Suppressor macrophage treated with lipopolysaccharide for 1 hour (primary cell): ENCODE measurements at places on chromosomes 7 and 10.

- peak; percentile 30 for DNase-seq
These were observed 2.7 kb downstream of the COG5 start for GRCh38 chr7:107560898-107561516.

DNA sequence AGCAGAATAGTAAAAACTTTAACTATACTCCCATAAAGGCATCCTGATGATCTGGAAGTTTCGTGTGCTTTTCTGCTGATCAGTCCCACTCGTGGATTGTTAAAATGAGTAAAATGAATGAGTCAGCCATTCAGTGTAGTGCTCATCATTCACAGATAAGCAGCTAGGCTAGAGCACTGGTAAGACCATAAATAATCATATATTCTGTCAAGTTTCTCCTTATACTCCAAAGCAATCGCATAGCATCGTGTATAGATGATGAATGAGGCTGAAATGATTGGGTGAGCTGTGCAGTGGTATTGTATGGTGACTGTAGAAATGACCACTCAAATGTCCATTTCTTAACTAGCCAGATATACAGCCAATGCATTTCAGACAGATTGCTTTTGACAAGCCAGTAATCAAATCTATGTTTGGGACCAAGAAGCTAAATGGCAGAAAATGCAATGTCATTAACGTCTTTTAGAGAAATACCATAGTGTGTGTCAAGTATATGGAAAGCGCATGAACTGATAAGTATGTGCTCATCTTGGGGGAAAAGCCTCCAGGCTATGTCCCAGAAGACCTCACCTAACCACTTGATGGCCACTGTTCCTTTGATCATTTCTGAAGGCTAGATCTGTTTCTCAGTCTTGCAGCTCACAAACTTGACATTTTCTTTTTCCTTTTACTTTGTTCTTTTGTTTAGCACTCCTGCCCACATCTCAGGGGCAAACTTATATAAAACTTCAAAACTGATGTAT lies 227.2 kb upstream of the FAM3C start:
- DNase-seq = no peak

- DNase-seq = no peak
These were observed 51.9 kb downstream of the EPC1 start for GRCh38 chr10:32295027-32295426.

- DNase-seq = no peak
These were observed 13.4 kb downstream of the SLC13A4 start for GRCh38 chr7:135714534-135715009.

GRCh38 chr7:47826754-47827153 lies 121.5 kb downstream of the PKD1L1 start:
- no peak for DNase-seq
